T-helper 2 cell (primary cell): ENCODE measurements at places on chromosomes 7 and 10.

GRCh38 chr10:130464426-130464825 lies 328.2 kb downstream of the GLRX3 start:
- no peak for DNase-seq

DNA sequence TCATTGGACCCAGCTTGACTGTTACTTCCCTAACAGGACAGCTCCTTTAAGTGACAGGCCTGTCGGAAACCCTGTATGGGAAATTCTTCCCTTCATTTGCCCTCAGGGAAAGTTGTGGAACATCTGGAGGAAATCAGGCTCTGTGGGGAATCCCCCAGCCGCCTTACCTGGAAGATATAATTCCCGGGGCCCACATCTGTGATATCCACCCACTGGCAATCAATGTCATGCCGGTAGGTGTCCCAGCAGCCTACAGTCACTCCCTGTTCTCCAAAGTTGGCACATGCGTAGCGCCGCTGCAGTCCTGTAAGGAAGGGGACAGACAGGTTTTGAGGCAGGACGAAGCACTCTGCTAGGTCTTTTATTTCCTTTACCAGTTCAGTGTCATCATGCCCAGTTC lies 16.6 kb downstream of the LOXL4 start:
- no peak for DNase-seq

- no peak for DNase-seq
These were observed 22.2 kb upstream of the MCM10 start for GRCh38 chr10:13139150-13139549.

DNA sequence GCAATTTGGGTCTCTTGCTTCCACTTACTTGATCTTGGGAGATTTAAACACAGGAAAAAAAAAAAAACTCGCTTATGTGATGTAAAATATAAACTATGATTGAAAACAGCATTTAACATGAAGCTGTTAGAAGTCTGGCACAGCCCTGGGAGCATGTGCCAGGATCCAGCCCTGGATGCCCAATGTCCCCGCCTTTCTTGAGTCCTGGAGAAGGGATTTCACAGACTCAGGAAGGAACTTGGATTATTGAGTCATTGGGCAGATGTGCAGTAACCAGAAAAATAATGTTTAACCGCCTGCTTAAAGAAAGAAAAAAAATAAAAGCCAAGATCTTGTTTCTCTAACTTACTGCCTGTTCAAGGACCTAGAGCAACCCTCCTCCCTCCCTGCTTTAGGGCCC lies 3.7 kb upstream of the JCAD start:
- no peak for DNase-seq

DNA sequence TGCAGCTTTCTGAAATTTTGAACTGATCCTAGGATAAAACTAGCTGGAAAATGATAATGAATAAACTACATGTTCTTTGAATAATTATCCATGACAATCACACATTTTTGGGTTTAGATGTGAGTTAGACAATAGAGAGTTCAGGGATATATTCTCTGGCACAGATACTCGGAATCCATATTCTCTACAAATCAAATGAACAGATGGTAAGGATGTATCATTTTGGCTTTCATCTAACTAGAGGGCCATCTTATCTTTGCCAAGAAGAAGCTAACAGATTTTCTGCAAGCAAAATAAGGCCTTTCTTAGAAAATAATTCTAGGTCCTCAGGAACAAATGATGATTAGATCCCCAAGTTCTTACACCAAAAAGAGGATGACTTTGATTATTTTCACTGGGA lies 355.9 kb upstream of the C7orf33 start:
- DNase-seq = no peak
